ENCODE measurements at places on chromosomes 11 and 22.

DNA sequence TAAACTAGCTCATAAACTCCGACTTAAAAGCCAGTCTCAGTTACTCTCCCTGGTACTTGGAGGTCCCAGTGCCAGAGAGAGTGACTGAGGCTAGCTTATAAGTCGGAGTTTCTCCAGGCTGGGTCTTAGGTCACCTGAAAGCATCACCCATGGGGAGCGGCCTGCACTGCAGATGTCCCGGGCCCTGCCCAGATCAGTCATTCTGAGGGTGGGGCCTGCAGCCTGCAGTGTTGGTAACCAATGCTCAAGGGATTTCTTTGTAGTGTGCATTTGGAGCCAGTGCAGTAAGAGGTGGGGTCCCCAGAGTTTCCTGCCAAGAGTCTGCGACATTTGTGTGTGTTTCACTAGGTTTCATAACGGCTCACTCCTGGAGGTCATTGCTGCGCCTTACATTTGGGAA is 14.8 kb downstream of the TAB1 start:
- no peak for DNase-seq

DNA sequence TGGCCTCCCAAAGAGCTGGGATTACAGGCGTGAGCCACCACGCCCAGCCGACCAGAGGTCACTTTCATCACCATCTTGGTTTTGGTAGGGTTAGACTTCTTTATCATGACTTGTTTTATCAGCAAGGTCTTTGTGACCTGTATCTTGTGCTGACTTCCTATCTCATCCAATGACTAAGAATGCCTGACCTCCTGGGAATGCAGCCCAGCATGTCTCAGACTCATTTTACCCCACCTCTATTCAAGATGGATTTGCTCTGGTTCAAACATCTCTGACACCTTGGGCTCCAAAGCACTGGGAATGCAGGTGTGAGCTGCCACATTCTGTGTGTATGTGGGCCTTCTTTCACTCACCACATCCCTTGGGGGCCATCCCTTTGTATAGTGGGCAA is 5.1 kb upstream of the TALDO1 start:
- DNase-seq = no peak

GRCh38 chr22:23467721-23468294 is 112.3 kb downstream of the IGLL1 start:
- no peak for DNase-seq

- DNase-seq = peak; percentile 96
Measured at GRCh38 chr11:66880496-66881450, 23.9 kb downstream of the LRFN4 start.

DNA sequence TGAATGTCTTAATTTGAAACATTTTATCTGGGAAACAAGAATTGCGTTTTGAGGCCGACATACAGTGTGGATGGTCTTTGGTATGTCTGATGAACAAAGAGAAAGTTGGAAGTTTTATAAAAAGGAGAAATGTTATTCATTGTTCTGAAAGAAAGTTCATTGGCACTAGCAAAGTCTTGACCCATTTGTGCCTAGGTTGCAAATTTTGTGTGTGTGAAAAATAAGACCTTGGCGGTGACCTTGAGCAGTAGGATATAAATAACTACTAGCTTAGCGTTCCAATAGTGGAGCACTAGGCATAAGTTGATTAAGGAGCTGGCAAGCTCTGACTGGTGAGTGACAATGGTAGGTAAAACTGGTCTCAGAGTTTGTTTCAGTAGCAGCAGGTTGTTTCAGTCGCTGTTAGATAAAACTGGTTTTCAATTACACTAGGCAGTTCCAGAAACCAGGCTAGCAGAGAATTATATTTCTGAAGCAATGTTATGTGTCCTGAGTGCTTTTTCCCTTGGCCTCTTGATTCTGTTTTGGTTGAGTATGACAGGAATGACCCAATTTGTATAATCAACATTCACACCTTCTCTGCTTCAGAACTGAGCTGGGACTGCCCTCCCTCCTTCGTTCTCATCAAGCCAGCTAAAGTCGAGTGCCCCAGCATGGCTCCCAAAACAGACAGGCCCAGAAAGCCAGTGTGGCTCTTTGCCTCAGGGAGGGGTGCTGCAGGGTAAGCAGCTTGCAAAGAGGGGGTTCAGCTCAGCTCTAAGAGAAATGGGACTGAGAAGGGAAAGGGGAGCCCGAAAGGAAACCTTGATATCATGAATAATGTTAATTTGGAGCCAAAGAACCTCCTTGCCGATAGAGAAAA is 85.7 kb downstream of the NTM start:
- DNase-seq = no peak

- DNase-seq = no peak
Measured at GRCh38 chr22:24426851-24427499, 424 bp upstream of the ADORA2A start.

DNA sequence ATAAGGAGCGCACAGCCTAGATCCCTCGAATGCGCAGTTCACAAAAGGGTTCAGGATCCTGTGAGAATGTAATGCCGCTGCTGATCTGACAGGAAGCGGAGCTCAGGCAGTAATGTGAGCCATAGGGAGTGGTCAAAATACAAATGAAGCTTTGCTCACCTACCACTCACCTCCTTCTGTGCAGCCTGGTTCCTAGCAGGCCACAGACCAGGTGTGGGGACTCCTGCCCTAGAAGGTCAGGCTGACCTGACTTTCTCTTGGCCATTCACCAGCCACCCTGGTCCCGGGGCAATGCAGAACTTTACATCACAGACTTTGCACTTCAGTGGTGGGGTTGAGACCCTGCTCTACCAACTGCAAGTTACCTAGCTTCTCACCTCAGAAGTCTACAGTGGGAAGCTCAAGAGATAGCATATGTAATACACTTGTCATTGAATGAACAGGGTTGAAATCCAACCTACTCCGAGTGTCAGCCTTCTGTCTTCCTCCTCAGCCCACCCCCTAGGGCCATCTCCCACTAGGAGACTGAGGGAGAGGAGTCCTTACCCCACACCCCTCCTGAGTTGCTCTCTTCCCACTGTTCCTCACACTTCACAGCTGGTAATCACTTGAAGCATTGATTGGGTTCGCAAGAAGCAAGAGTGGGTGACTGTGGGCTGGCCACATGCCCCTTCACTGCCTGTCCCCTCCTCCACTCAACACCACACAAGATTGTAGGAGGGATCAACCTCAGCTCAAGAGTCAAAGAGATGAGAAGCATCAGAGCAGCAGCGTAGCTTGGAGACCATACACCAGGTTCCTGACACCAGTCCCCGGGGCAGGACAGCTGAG is 2.0 kb upstream of the KCNJ1 start:
- DNase-seq = no peak

DNA sequence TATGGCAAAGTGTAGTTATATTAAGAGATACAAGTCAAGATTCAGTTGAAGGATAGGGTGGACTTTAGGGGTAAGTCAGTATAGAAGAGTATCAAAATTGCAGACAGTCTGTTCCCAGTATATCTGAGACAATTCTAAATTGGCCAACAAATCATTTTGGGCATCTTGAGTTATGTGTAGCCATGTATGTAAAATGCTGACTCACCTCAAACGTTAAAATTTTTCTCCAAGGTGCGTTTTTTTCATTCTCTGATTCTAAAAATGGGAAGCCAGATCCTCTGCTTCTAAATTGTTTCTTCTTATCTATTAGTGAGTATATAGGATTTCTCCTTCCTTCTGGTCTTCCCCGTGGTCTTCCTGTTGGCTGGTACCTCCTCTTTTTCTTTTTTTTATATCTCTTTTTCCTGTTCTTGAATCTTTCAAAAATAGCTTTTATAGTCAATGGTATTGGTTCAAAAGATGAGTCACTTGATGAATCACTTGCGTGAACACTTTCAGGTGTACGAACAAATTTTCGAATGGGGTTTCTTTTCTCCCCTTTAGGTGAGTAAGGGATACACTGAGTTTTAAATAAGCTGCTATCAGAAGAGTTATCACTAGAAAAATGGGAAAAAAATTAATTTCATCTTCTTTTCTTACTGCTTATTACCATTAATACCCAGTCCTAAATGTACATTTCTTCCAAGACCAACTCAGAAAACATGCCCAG is 3.2 kb downstream of the TAF1D start:
- DNase-seq = no peak

DNA sequence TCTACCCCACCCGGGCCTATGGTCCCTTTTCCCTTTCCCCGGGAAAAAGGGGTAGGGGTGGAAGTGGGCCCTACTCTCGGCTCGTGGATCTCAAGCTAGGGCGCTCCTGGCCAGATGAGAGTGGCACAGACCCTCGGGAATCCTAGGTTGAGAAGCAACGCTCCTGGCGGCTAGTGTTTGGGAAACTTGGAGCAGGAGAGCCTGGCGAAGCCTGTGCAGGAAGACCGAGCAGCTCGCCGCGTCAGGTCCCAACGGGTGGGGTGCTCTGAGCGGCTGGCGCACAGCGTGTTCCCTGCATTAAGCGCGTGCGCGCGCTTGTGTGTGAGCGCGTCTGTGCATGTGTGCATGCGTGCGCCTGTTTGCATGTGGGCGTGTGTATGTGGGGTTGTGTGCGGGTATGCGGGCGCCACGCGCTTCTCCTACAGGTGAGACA is 7.1 kb upstream of the FLI1 start:
- DNase-seq = no peak

- no peak for DNase-seq
Measured at GRCh38 chr11:121300313-121300971, 7.9 kb downstream of the SC5D start.

- DNase-seq = no peak
Measured at GRCh38 chr11:63510360-63511047, 4.6 kb downstream of the LGALS12 start.

DNA sequence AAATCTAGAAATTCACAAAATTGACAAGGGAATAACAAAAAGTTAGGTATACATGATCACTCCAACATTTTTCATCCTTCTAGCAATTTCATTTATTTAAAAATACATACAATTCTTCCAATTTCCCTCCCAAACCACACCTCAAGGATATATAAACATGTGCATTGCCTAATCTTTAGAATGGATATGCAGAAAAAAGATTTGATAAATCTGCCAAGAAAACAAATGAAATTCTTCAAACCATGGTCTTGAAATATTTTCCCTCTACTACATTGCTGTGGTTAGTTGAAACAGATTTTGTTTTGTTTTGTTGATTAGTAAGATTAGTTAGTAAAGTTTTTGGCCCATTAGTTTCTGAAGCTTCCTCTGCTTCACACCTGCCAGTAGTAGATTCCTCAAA is 703.3 kb upstream of the CCDC179 start:
- DNase-seq = no peak

GRCh38 chr11:118572981-118573550 is 857 bp downstream of the ARCN1 start:
- DNase-seq = no peak

DNA sequence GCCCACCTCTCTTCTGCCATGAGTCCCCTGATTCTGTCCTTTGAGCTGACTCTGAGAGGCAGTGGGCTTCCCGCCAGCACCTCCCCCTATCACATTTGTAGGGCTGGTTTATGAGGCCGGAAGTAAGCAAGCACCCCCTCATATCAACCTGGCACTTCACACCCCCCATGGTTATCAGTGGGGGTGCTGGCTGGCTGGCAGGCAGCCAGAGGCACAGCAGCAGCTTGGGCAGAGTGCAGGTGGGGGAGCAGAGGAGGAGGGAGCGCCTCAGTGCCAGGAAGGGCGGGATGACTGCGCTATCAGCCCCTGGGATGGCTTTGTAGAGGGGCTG is 22.9 kb upstream of the CHRM4 start:
- DNase-seq = no peak

DNA sequence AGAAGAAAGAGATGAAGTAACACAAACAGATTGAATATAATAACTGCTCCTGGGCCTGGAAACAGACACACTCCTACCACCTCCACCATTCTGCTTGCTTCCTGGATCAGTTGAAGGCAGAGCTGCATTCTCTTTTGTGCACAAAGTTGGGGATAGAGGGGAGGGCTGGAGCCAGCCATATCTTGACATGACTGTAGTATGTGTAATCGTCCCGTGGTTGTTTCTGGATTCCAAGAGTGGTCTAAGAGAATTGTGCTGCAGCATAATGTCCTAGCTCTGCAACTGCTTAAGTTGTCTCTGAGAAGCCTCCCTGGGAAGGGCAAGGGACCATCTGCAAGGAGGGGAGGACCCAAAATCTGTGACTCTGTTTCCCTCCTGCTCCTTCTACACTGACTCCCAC is 3.2 kb downstream of the CRY2 start:
- DNase-seq = no peak

DNA sequence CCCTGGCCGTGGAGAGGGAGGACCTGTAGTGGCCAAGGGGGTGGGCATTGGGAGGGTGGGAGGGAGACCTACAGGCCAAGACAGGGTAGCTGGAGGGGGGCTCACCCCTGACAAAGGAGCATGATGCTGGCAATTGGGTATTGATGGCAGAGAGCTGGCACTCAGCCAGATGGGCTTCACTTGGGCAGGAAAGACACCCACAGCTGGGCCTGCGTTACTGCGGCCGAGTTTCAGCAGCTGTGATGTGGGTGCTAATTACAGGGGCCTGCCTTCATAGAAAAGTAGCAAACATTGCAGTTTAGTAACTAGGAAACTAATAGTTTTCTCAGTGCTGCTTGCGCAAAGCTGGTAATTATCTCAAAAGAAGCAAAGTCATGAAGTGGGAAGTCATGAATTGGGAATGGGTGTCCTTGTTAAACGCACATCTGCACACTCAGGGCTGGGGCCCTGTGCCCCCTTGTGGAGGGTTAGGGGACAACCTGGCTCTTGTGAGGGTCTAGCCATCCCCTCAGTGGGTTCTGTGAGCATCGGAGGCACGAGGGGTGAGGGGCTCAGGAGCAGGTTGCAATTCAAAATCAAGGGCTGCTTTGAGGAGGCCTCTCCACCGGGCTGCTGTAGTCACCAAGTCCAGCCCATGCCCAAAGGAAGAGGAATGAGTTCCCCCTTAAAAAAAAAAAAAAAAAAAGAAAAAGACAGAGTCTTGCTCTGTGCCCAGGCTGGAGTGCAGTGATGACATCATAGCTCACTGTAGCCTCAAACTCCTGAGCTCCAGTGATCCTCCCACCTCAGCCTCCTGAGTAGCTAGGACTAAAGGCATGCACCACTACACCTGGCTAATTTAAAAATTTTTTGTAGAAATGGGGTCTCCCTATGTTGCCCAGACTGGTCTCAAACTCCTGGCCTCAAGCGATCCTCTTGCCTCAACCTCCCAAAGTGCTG is 24.4 kb upstream of the TXNRD2 start:
- DNase-seq = no peak

- no peak for DNase-seq
Measured at GRCh38 chr22:48568736-48569330, 1258.8 kb downstream of the BRD1 start.

DNA sequence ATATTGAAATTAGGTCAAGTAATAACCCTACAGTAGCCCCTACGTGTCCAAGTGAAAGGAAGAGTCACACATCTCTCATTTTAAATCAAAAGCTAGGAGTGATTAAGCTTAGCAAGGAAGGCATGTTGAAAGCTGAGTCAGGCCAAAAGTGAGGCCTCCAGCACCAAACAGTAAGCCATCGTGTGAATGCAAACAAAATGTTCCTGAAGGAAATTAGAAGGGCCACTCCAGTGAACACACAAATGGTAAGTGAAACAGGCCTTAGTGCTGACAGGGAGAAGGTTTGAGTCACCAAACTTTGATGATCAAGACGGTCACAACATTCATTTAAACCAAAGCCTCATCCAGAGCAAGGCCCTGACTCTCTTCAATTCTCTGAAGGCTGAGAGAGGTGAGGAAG is 127.2 kb downstream of the SHANK2 start:
- DNase-seq = no peak

- no peak for DNase-seq
Measured at GRCh38 chr11:81669935-81670543, 1063.6 kb downstream of the FAM181B start.

- no peak for DNase-seq
Measured at GRCh38 chr11:62555464-62556107, 9.0 kb upstream of the AHNAK start.
